ENCODE measurements at places on chromosomes 1 and 21.

- no peak for DNase-seq
These were observed 10.1 kb downstream of the SLC44A5 start for GRCh38 chr1:75600781-75601180.

DNA sequence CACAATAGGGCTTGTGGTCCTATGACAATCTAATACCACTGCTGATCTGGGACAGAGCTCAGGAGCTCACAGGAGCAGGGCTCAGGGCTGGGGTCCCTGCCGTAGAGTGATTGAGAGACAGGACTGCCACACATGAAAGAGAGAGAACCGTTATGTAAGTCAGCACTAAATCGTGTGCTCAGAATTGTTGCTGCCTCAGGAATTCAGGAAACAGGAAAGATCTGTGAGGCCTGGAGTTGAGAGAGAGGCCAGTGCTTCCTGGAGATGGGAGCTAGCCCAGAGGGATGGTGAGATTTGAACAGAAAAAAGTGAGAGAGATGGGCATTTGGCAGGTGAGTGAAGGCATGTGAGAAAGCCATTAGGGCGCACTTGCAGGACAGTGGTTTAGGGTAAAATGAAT, 17.5 kb upstream of the ACBD6 start:
- no peak for DNase-seq

DNA sequence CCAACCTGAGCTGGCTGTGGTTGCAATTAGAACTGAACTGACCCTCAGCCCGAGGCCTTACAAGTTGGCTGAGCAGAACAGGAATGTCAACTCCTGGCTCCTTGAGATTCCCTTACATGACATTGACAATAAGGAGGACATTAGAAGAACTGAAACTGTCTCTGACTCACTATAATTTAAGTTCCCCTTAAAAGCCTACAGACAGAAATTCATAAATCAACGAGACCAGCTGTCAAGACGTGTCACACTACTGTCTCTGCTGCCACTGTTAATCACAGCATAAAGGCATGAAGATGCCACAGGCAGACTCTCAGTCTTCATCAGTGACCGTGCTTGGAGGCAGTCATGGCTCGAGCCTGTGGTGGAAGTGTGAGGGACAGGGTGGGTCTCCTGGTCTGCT, 168.8 kb downstream of the GABPA start:
- no peak for DNase-seq

GRCh38 chr1:68723791-68724190, 226.9 kb upstream of the DEPDC1 start:
- no peak for DNase-seq

GRCh38 chr1:209688746-209689234, 13.6 kb downstream of the G0S2 start:
- DNase-seq = no peak

- DNase-seq = no peak
These were observed 17.7 kb downstream of the MECR start for GRCh38 chr1:29213055-29213454.

GRCh38 chr1:93446837-93447451, 974 bp upstream of the FNBP1L start:
- no peak for DNase-seq

GRCh38 chr1:110734133-110734680, 59.5 kb upstream of the KCNA3 start:
- DNase-seq = no peak

DNA sequence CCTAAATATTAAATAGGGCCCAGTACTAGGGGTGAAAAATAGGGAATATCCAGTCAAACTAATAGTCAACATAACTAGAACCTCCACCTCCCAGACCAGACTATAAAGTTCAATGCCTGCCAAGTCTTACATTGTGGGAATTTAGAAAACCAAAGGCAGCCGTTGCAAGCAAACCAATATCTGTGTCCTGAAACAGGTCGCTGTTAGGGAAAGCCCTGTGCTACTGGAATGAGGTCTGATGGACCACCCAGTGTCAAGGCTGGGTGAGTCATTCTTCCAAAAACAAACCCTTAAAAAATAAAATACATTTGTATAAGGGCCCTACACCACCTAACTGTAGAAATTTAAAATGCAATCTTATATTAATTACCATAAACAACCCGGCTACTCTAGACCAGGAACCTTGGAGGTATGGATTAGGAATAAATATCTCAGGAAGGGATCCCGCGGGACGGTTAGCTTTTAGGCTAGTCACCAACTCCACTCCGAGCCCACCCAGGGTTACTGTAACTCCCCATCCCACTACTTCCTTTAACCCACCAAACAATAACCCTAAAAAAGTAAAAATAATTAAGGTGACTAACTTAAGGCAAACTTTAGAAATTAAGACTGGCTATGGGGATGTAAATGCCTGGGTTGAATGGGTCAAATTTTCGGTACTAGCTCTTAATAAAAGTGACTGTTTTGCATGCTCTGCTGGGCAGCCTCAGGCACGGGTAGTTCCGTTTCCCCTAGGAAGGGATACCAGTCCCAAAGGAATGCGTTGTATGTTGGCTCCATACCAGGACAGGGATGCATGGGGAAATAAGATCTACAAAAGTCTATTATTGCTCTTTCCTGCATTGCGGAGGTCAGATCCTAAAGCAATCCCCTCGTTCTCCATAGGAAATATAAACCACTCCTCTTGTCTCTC, 65.4 kb upstream of the TLR5 start:
- DNase-seq = no peak

DNA sequence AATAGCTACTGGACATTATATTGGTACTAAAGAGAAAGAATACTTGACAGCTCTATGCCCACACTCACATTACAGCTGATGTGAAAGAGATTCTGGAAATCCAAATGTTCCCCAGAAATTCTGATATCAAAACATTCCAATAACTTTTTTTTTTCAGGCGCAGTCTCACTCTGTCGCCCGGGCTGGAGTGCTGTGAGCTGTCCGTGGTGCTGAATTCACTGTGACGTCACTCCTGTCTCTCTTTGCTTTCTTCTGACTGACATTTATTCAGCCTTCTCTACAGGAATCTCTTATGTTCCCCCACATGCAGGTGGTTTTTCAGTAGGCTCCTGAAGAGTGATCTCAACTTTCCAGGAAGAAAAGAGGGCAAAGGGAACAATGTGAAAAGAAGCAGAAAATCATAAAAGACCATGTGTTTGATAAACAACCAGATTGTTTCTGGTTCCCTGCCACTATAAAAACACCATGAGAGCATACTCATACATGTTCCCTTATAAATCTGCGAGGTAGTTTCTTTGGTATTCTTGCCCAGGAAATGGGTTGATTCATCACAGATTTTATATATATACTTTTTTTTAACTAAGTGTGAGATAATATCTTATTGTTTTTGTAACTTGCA, 6.2 kb downstream of the S100A7A start:
- peak; percentile 75 for DNase-seq

GRCh38 chr1:154912755-154913154, 23.8 kb downstream of the PMVK start:
- DNase-seq = no peak

- no peak for DNase-seq
These were observed 39.3 kb downstream of the PCNX2 start for GRCh38 chr1:233256191-233256590.

GRCh38 chr1:63713041-63713440, 60.8 kb upstream of the ROR1 start:
- DNase-seq = no peak

DNA sequence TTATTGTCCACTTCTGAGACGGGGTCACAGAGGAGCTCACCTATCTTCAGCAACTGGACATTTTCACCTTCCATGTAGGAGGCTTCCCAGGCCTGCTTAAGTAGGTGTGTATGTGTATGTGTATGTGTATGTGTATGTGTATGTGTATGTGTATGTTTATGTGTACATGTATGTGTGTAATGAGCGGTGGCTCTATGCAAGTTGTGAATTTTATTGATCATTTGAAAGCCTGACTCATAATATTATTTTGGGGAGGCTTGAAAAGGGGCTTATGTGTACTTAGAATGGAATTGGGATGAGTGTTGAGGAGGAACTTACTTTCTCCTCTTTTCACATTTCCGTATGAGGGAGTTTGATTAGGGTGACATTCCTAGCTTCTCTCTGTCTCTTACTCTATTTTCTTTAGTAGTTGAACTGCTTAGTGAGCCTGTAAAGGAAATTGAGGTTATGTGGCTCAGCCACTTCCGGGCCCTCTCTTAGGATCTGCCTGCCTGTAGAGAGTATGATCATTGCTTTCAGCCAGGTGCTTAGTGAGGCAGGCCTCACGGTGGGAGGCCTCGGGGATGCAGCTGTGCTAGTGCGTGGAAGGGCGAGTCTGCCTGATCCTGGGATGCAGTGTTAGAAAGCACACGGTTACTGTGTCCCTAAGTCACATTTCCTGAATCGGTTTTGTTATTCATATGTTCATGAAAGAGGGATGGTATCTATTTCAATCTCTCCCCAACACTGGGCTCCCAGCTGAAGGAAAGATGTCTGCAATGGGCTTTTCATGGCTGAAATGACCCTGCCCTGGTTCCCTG, 61.0 kb downstream of the IER5 start:
- DNase-seq = no peak

DNA sequence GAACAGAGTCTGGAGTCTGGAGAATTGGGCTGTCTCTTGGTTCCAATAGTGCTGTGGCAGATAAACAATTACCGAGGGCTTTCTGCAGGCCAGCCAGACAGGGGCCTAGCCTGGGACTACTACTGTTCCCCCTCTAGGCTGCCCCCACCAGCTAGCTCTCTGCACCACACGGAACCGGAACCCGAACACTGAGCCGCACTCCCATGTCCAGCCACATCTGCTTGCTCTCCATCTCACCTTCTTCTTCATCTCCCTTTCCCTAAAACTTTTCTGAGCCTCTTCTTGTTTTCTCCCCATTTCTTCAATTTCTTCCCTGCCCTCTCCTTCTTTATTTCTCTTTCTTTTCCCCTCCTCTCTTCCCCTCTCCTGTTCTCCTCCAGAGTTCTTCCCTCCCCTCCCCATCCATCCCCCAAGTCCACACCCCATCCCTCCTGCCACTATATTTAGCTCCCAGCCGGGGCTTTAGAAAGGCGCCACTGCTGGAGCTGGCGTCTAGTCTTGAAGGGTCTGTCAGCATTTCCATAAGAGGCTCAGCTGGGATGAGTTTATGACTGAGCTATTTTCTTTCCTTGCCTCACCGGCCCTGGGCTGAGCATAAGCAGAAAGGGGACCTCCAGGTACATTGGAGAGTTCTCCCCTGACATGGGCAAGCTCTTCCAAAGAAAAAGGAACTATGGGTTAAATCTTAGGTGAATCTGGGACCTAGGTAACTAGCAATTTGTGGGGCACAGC, 25.7 kb upstream of the ATP2B4 start:
- DNase-seq = no peak

- no peak for DNase-seq
These were observed at the start of gene CASQ2 for GRCh38 chr1:115768549-115768948. Gene CASQ2, minus strand, starts transcription at chr1:115768714. Its CDS starts 173 bp downstream, at chr1:115768541.

GRCh38 chr1:176656257-176656995, 193.5 kb downstream of the PAPPA2 start:
- DNase-seq = no peak

DNA sequence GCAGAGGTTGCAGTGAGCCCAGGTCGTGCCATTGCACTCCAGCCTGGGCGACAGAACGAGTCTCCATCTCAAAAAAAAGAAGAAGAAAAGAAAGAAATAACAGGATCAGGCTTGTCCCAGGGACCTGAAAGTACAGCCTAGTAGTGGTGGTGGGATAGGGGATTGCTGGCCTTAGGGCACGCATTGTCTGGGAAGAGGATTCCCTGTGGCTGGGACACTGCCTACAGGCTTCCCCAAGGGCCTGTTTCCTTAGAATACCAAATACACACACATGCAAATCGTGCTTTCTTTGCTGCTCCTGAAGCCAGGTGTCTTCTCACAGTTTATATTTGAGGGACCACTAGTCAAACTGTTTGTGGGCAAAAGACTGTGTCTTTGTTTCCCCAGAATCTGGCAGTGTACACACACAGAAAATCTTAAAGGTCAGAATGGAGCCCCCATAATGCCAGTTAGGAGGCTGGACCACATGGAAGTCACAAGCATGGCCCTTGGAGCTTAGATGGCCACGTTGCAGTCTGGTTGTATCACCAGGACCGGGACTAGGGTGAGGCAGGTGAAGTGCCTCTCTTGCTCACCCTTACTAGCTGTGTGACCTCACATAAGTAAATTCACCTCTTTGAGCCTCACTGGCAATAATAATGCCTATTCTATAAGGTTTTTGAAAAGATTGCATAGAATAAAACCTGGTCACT, 12.7 kb upstream of the ASAP3 start:
- DNase-seq = no peak

- no peak for DNase-seq
These were observed 397.0 kb upstream of the ADAMTS5 start for GRCh38 chr21:27363719-27364477.

DNA sequence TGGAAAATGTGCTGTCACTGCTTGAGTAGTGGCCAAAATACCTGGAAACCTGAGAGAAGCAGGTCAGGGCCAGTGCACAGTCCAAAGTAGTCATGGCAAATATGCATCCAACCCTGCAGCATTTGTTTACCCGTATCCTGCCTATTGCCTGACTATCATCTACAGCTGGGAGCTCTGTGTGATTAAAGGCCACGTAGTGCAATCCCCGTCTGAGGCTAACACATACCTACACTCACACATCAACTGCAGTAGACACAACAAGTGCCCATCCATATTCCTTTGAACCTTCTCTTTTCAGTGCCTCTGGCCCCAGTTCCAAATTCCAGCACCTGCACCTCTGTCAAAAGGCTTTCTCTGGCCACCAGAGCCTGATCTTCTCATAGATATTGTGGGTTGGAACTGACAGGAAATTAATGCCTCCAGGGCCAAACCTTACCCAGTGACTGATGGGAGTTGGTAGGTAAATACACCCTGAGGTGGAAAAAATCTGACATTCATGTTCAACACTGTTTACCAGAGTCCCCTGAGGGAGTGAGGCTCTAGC, 383.0 kb downstream of the SETD4 start:
- no peak for DNase-seq

DNA sequence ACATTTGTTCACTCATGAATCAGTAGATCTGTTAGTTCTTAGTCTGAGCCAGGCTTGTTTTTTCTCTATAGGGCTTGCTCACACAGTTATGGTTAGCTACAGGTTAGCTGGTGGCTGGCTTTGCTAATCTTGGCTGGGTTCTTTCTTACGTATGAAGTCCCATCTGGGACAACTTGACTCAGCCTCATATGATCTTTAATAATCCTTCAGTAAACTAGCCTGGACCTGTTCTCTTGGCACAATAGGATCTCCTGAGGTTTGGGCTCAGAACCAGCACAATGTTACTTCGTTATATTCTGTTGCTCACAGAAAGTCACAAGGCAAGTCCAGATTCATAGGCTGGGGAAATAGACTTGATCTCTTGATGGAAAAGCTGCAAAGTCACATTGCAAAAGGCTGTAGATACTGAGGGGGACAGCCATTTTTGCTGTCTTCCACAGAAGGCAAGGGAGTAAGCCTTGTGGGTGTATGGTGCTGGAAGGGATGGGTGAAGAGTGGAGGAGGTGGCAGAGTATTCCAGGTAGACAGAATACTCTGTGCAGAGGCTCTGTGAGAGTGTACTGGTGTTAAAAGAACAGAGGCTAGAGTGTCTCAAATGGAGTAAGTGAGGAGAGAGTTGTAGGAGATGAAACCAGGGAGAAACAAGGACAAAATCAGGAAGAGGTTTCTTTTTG, 24.4 kb downstream of the EFCAB7 start:
- no peak for DNase-seq

DNA sequence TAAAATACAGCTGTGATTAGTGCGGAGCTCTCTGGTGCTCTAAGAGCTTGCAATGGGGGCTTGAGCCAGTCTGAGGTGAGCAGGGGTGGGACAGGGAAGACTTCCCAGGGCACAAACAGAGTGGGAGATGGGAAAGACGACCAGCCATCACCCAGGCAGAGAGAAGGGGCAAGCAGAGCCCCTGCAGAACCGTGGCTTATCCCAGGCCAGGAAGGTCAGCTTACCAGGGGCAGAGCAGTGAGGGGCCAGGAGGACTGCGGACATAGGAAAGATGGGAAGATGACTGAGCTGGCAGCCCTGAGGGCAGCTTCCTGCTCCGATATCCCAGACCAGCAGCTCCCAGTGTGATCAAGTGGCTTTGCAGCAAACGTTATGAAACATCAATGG, 55.4 kb upstream of the IFFO2 start:
- no peak for DNase-seq
